ENCODE measurements at places on chromosomes 3 and 15.

DNA sequence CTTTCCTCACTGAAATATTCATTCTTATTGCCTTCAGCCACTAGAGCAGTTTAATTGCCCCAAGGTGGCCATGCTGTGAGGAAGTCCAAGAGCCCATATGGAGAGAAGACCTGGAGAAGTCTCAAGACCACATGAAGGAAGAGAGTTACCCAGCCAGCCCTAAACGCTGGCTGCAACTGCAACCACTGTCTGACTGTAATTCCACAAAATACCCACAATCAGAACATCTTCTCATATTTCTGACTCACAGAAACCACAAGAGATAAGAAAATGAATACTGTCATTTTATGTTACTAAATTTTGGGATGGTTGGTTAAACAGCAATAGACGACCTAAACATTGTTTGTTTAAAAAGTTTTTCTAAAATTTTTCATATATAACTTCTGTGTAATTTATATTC is 14.7 kb upstream of the SST start:
- DNase-seq = no peak

- no peak for DNase-seq
These were observed 3.2 kb upstream of the SIAH2 start for GRCh38 chr3:150765949-150766720.

DNA sequence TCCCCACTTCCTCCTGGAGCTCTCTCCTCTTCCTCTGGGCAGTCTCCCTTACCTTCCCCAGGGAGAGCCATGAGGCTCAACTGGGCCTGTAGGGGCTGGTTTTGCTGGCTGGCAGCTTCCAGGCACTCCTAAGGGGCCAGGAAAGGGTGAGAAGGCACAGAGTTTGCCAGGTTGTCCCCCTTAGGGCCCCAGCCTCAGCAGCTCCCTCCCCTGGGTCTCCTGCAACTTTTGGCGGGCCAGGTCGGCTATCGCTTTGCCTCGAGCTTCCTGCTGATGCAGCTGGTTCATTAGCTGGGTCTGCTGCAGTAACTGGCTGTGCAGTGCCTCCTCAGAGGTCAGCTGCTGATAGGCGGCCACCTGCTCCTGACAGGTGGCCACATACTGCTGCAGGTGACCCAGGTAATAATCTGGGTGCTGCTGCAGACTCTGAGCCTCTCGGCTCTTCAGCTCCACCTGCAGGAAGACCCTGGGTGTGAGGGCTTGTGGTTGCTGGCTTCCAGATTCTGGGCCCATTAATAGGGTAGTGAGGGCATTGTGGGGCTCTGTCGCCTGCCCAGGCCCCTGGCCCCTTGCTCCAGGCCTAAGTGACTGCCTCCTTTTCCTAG is 29.7 kb upstream of the OR4F6 start:
- no peak for DNase-seq

DNA sequence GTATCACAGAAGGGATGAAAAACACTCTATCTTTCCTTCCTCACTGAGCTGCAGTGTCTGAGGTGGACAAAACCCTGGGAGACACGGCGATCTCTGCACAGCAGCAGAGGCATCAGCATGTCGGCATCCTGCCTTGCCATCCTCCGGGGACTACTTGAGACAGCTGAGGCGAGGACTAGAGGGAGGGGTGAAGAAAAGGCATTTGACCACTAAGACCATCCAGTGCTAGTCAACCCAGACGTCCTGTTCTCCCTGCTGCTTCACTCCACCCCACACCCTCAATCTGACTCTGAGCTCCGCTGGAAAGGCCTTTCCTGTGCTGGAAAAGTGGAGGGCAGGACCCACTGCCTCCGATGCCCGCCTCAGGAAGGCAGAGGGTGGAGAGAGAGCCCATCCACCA is 67.3 kb downstream of the VGLL4 start:
- no peak for DNase-seq

GRCh38 chr3:140536926-140537726 is 140.7 kb upstream of the TRIM42 start:
- DNase-seq = no peak

DNA sequence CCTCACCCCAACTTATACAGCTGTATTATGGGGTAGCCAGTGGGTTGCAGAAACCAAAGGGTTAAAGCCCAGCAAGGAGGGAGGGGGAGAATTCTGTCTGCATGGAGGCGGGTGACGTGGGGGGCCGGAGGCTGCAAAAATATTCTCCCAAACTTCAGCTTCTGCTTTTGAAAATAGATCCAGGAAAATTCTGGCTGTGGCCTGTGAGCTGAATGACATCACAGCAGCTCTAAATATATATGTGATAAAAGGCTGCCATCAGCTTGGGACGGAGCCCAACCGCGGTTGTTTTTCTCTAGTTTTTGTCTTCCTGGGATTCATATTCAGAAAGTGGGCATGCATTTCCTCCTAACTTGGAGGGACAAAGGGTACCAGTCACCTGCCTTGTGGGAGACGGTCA is 27.6 kb downstream of the MAPKAPK3 start:
- no peak for DNase-seq

DNA sequence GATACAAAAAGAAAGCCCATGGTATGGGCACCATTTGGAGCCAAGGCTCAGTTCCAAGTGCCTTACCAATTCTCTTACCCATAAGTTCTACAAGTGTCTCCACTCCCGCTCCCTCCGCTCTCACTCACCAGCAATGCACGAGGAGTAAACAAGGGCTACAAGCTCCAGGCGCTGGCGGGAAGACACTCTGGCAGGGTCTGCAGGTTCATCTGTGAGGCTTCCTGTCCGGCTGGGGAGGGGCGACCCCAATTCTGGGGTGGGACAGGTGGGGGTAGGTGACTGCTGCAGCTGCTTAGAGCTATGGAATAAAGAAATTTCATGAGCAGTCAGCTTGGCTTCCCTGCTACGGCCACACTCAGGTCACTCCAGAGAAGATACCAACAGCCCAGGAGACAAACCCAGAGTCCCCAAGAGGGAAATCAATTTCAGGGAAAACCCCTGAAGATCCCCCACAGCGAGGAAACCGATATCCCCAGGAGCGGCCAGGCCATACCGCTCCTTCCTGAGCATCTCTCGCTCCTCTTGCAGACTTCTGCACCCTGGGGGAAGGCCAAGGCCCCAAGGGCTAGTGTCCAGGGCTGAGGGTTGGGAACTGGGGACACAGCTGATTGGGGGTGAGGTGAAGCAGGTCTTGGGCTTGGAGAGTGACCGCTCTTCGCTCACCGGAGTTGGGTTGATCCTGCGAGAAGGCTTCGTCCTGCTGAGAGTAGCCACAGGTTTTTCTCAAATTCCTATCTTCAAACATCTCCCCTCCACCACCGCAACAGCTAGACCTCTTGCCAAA is 1.4 kb downstream of the CDAN1 start:
- DNase-seq = no peak

DNA sequence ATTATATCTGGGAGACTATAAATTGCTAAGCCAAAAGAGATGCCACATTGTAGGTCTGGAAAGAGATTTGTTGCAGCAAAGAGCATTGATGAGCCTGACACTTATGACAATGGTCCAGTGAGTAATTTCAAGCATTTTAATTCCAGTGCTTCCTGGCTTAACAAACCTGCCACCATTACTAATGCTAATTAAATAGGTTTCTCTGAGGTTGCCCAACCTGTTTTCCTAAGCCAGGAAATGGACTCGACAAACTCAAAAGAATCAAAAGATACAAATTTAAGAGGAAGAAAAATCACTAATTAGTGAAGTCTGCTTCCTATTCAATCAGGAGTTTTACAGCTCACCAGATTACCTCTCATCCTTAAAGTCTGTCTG is 36.7 kb upstream of the CTDSPL start:
- DNase-seq = no peak

DNA sequence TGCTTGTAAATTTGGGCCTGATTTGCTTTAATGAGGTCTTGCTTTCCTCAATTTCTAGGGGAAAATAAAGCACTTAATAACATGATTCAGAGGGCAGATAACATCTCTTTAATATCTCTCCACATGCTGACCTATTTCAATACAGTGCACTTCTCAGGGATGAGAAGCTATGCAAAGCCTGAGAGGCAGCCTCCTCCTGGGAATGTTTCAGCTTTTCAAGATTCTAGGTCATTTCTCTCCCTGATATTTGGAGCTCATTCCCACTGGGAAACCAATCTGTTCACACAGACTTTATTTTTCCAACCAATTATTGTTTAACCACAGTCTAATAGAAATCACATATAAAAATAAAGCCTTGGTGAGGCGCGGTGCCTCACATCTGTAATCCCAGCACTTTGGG is 67.0 kb upstream of the LSAMP start:
- no peak for DNase-seq

DNA sequence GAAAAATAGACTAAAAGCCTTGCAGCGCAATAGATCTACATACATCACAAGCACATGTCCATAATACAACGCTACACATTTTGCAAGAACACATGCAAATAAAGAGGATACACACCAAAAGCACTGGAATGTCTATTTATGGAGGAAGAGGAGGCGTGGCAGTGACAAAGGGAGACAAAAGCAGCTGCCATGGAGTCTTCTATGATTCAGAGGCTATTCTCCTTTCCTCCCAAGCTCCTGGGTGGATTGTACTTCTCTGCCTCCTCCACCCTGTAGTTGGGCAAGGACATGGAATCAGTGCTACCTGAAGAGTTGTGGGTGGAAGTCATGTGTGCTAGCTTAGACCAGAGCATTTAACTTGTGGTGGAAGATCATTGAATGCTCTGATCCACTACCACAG is 57.9 kb upstream of the ABHD2 start:
- no peak for DNase-seq

DNA sequence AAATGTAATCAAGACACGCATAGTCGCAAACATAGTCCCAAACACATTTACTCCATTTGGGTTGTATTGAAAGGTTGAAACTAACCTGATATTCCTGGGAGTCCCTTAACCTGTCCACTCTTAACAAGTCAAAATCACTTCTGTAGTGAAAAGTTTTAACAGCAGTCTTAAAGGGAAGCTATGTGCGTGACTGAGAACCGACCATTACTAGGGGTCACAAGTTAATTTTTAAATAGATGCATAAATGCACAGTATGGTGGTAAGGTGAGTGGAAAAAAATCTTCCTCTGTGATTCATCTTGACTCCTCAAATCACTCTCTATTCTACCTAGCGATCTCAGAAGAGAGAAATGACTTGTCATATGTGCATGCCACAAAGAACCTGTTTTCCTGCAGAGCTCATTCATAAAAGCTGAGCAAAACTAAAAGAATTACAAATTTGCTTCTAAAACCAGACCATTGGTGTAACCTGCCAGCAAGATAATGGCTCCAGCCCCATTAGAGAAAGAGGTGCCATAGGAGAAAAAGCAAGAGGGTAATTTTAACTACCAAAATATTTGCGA is 4.8 kb downstream of the GPR15 start:
- no peak for DNase-seq

DNA sequence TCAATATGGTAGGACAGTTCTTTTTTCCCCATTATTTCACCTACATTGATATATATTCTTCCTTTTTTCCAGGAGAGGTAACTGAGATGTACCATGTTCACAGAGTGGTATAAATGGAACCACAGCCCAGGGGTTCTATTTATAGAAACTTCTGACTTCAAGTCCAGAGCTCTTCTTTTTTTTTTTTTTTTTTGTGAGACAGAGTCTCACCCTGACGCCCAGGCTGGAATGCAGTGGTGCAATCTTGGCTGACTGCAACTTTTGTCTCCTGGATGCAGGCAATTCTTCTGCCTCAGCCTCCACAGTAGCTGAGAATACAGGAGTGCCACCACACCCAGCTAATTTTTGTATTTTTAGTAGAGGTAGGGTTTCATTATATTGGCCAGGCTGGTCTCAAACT is 267.1 kb upstream of the TPRG1 start:
- no peak for DNase-seq

DNA sequence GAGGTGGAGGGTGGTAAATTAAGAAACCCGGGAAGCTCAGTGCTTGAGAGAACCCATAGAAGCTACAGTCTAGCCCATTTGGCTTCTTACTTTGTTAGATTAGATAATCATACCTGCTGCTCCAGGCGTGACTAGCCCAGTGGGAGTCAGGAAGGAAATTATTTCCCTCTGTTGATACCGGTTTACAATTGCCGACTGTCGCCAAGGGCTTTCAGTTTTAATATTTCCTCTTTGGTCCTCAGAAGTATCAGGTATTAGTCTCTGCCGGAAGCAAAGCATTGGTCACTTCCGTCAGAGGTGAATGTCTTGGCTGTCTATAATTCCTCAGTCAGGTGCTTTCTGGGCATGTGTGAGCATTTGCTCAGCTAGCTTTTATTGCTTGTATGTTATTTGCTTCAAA is 75.2 kb downstream of the LPP start:
- no peak for DNase-seq

GRCh38 chr3:195065864-195066185 is 205.1 kb downstream of the XXYLT1 start:
- no peak for DNase-seq

DNA sequence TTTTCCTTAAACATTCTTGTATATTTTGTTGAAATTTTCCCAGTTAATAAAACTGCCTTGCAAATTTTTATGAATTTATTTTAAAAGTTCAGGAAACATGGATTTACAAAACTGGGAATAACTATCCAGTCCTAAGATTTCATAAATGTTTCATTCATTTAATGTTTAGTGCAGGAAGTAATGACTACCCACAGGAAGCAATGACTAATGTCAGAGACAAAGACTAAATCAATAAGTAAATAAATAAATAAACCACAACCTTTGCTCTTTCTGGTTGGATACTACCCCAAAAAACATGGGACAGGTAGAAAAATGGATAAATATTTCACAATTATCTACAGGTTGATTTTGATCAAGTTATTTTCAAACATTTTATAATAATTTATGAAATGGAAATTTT is 48.8 kb upstream of the TMCO5A start:
- DNase-seq = no peak

- DNase-seq = no peak
These were observed 11.0 kb downstream of the TRPM7 start for GRCh38 chr15:50675535-50676144.

- no peak for DNase-seq
These were observed 119.7 kb upstream of the DLG1 start for GRCh38 chr3:197417911-197418618.

DNA sequence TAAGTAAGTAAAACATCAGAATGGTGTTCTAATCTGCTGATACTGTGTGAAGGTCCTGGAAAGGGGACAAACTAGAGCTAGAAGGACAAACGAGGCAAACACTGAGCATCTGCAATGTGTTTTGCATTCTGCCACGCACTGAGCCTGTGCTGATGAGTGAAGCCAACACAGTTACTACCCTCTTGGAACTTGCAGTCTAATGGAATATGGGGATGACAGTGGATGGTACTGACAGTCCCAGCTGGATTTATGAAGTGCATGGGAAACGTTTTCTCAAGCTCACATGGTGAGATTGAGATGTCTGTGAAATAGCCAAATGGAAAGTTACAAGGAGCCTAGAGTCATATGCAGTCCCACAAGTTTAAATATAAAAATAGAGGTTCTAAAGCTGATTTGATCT is 86.6 kb downstream of the FOXB1 start:
- no peak for DNase-seq

- DNase-seq = no peak
These were observed 32.5 kb downstream of the RFTN1 start for GRCh38 chr3:16480861-16481545.
